ENCODE measurements at places on chromosomes 2 and 18. TPM values are rescaled to one million over a fixed set of nuclear protein-coding genes. Genes with fewer than 3 reads are reported as not detected.

- no peaks in the 10 kb centered on the region for H3K27me3 ChIP-seq
- H3K4me1 ChIP-seq: no peaks in the 10 kb centered on the region
- DNase-seq: no peak
- H3K36me3 ChIP-seq: no peaks in the 10 kb centered on the region
- no peak overlapping the region for H3K4me3 ChIP-seq
Measured at GRCh38 chr2:157231476-157231875, 26.0 kb upstream of the GALNT5 start.

GRCh38 chr2:10678225-10678624 is 11.6 kb downstream of the NOL10 start:
- DNase-seq: no peak
- H3K27ac ChIP-seq: no peak overlapping the region

The PLEKHB2 gene
- 41.8 TPM for total RNA-seq

The EFHD1 gene
- 0.33 TPM for total RNA-seq

DNA sequence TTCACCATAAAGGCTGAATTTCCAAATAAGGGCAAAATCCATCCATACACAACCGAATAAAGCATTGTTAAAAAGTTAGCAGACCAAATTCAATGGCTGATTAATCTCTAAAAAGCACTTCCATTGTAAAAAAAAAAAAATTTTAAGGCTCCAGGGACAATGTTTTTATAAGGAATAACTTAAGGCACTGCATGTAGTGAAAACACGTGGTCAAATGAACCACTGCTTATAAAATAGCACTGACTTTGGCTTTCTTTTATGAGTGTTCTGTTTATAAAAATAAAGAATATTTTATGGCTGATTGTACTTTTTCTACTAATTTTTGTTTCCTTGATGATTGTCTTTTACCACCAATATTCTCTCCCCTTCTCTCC is 409.3 kb upstream of the KCNH7 start:
- H3K4me1 ChIP-seq: no peaks in the 10 kb centered on the region
- H3K4me3 ChIP-seq: no peak overlapping the region
- no peak for DNase-seq
- H3K27ac ChIP-seq: no peak overlapping the region

DNA sequence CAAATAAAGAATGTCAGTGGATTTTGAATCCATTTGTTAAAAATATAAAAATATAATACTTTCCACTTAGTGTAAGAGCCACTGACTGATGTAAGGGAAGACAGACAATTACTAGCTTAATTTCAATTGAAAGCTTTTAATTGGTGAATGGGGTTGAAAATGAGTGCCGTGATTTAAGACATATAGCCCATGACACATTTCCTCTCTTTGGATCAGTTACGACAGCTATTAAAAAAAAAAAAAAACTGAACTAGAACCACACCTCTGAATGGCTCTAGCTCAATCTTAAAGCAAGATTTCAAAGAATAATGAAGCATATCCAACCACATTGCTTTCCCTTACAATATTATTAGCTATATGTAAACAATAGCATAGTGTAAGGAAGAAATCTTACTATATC is 44.0 kb downstream of the CIB4 start:
- H3K4me3 ChIP-seq: no peak overlapping the region
- no peak for DNase-seq
- H3K27me3 ChIP-seq: no peaks in the 10 kb centered on the region
- H3K36me3 ChIP-seq: no peaks in the 10 kb centered on the region
- no peak overlapping the region for H3K27ac ChIP-seq

The TMEM37 gene
- total RNA-seq: 0.52 TPM

DNA sequence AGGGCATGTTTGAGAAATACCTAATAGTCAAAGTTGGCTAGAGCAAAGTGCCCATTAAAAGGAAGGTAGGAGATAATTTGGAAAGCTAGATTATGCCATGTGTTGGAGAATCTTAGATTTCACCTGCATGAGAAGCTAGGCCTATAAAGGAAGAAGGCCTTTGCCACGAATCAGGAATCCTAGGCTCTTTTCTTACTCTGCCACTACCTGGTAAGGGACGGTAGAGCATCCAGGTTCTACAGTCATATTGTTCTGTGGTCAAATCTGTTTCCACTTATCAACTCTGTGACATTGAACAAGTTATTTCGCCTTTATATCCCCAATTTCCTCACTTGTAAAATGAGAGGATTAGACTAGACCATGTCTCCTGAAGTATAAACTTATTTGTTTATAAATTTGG is 3.6 kb upstream of the KCNJ3 start:
- no peaks in the 10 kb centered on the region for H3K36me3 ChIP-seq
- H3K4me1 ChIP-seq: no peaks in the 10 kb centered on the region
- DNase-seq: no peak
- H3K27ac ChIP-seq: no peak overlapping the region
- H3K27me3 ChIP-seq: peaks cover 19% of the 10 kb centered on the region

DNA sequence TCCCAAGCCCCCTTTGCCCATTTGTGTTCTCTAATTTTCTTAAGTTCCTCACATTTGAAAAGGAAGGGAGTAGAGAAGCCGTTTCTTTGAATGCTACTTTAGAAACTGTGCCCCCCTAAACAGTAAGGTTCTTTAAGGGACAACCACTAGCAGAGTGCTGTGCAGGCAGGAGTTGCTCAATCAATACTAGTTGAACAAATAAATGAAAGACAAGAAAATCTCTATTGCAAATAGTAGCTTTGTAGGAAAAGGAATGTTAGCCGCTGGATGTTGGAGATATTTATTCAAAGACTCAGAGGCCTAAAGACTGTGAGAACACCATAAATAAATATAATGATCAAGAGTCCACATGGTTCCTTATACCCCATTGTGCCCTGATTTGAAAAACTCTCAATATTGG is 119.8 kb upstream of the SMAD7 start:
- H3K4me1 ChIP-seq: peaks cover 3% of the 10 kb centered on the region
- no peaks in the 10 kb centered on the region for H3K27me3 ChIP-seq
- no peak overlapping the region for H3K4me3 ChIP-seq
- DNase-seq: no peak
- H3K27ac ChIP-seq: no peak overlapping the region

The FAM117B gene
- total RNA-seq: 5.7 TPM

DNA sequence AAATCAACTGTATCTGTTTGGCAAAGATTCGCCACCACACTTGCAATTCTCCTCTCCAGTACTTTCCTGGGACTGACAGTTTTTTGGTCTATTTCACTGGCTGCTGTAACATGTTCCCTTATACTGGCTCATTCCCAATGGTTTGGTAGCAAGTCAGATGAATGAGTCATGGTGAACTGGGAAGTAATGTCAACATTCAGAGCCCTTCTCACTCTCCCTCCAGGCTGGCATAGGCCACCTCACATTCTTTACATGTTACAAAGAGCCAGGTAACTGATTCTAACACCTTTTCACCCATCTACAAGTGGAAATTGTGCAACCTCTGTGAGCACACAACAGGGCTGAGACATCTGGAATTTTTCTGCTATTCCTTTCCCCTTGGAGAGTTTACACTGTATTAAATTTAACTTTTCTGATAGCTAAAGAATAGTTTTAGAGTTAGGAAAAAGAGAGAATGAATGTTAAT is 111.3 kb upstream of the TLK1 start:
- no peak for DNase-seq
- H3K4me1 ChIP-seq: no peaks in the 10 kb centered on the region
- H3K4me3 ChIP-seq: no peak overlapping the region
- H3K36me3 ChIP-seq: no peaks in the 10 kb centered on the region

GRCh38 chr2:223104336-223105132 is 52.5 kb downstream of the KCNE4 start:
- no peak overlapping the region for H3K4me3 ChIP-seq
- H3K27ac ChIP-seq: no peak overlapping the region
- DNase-seq: no peak
- no peaks in the 10 kb centered on the region for H3K4me1 ChIP-seq
- no peaks in the 10 kb centered on the region for H3K36me3 ChIP-seq

DNA sequence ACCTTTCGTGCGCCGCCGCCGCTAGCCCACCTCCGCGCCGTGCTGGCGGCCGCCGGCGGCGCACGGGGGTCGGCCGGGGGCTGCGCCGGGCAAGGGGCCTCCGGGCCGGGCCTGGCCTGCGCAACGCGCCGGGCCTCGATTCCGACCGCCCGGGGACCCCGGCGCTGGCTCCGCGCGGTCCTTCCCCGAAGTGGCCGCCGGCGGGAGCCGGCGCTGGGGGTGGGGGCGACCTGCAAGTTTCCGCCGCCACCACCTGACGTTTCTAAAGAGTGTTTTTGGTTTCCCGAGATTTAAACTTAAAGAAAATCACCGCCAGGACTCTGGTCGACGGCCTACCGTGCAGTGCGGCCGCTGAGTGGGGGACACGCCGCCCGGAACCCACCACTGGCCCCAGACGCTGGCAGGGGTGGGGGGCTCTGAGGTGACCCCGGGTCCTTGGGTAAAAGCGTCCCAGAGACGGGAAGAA is 3.8 kb upstream of the GATA6 start:
- H3K36me3 ChIP-seq: no peaks in the 10 kb centered on the region
- H3K4me1 ChIP-seq: peaks cover 9% of the 10 kb centered on the region
- H3K4me3 ChIP-seq: no peak overlapping the region
- peaks cover 94% of the 10 kb centered on the region for H3K27me3 ChIP-seq
- H3K27ac ChIP-seq: no peak overlapping the region

DNA sequence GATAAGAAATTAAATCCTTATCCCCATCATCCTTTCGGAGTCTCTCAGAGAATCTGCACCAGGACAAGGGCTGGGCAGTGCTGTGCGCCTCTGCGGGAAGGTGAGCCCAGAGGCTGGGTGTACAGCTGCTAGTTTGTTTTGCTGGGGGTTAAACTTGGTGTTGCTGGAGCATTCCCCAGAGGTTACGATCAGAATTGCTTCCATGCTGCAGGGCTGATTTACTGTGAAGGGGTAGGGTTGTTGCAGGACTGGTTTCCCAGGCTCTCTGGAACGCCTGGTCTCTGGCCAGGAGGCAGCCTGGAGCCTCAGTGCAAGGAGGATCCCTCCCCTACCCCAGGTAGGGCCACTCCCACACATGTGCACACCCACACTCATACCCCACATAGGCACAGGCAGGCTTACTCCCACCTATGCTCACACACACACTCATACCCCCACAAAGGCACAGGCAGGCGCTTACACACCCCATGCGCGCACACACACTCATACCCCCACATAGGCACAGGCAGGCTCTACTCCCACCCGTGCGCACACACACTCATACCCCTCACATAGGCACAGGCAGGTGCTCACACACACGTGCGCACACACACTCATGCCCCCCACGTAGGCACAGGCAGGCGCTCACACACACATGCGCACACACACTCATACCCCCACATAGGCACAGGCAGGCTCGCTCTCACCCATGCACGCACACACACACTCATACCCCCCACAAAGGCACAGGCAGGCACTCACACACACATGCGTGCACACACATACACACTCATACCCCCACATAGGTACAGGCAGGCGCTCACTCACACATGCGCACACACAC is 11.3 kb downstream of the CNNM4 start:
- no peak overlapping the region for H3K27ac ChIP-seq
- peaks cover 14% of the 10 kb centered on the region for H3K4me1 ChIP-seq
- no peak for DNase-seq
- H3K4me3 ChIP-seq: no peak overlapping the region

Measured in thymus (tissue), 14 donors.